ENCODE measurements at places on chromosomes 16 and 17. TPM values are rescaled to one million over a fixed set of nuclear protein-coding genes. Genes with fewer than 3 reads are reported as not detected.

- H3K4me1 ChIP-seq: no peaks in the 10 kb centered on the region
- H3K27ac ChIP-seq: no peak overlapping the region
- H3K4me3 ChIP-seq: no peak overlapping the region
- no peak for DNase-seq
- H3K36me3 ChIP-seq: no peaks in the 10 kb centered on the region
Observed at GRCh38 chr17:9900784-9901183, 4.3 kb downstream of the RCVRN start.

DNA sequence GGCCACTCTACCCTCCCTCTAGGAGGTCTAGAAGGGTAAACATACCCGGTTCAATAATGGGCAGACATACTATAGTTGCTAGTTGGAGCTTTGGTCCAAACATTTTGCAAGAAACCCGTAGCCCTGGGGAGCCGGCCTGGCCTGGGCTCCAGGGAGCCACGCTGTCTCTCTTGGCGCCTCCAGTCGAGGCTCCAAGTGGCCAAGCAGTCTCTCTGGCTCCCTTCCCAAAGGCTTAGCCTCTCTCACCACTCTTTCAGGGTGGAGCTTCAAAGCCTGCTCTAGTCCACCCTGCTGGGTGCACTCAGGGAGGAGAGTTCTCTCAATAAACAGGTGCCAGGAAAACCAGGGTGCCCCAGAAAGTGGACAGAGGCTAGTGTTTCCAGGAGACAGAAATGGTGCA lies 32.2 kb downstream of the RCVRN start:
- H3K36me3 ChIP-seq: no peaks in the 10 kb centered on the region
- no peak overlapping the region for H3K27ac ChIP-seq
- H3K27me3 ChIP-seq: peaks cover 5% of the 10 kb centered on the region
- no peak for DNase-seq
- no peak overlapping the region for H3K4me3 ChIP-seq

DNA sequence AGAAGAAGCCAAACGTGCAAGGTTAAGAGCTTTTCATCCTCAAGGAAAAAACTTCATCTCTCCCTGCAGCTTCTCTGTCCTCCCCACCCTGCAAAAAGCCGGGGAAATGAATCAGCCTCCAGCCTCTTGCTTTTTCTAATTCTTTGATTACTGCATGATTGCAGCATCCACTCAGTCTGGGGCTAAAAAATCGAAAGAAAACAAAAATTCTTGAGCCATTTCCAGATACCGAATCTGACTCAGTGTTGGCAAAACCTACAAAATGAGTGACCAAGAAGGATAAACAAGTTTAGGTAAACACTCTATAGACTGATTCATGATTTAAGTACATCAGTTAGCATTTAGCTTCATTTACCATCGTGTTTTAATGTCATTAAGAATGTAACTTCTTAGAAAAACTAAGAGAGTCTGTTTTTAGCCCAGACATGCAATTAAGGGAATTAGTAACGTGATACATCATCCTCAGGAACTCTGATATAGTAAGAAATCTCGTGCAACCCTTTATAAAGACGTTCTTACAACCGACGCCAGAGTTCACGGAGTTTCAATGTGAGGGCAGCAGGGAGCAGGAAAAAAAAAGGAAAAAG lies 287.3 kb upstream of the FOXF1 start:
- H3K36me3 ChIP-seq: no peaks in the 10 kb centered on the region
- H3K27ac ChIP-seq: no peak overlapping the region
- peaks cover 12% of the 10 kb centered on the region for H3K27me3 ChIP-seq
- DNase-seq: no peak
- H3K4me1 ChIP-seq: no peaks in the 10 kb centered on the region
- H3K4me3 ChIP-seq: no peak overlapping the region

GRCh38 chr16:29820271-29820701 lies at the start of gene MVP:
Gene MVP, plus strand, starts transcription at chr16:29820462. Its CDS starts 10,088 bp downstream, at chr16:29830550.
- H3K27me3 ChIP-seq: no peaks in the 10 kb centered on the region
- peak; percentile 80 for DNase-seq
- peak within 1 kb of the TSS; percentile 95 for H3K27ac ChIP-seq
- peak within 1 kb of the TSS; percentile 97 for H3K4me3 ChIP-seq

DNA sequence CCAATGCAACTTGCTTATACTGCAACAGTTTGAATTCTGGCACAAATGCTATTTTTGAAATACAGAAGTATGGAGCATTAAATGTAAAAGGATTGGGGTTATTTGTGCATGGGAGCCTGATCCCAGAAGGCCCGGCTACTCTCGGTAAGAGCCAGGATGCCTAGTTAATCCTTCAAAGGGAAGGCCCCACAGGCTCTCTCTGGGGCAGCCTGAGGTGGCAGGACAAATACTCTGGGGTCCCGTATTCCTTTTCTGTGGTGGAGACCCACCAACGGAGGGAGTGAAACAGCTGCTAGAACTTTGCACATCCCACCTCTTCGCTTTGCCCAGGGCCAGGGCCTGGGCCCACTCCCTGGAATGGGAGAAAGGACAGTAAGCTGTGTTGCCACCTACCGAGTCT lies 30.4 kb downstream of the ERN1 start:
- H3K4me1 ChIP-seq: peaks cover 60% of the 10 kb centered on the region
- no peaks in the 10 kb centered on the region for H3K27me3 ChIP-seq
- no peak for DNase-seq
- H3K4me3 ChIP-seq: no peak overlapping the region
- H3K27ac ChIP-seq: no peak overlapping the region

GRCh38 chr17:72501404-72502370 lies 380.9 kb downstream of the SOX9 start:
- no peak overlapping the region for H3K4me3 ChIP-seq
- H3K27ac ChIP-seq: no peak overlapping the region
- no peaks in the 10 kb centered on the region for H3K36me3 ChIP-seq
- H3K4me1 ChIP-seq: no peaks in the 10 kb centered on the region

- peaks cover 46% of the 10 kb centered on the region for H3K4me1 ChIP-seq
- peak overlapping the region; percentile 98 for H3K4me3 ChIP-seq
- no peaks in the 10 kb centered on the region for H3K27me3 ChIP-seq
- H3K27ac ChIP-seq: peak overlapping the region; percentile 97
- DNase-seq: peak; percentile 35
Observed at GRCh38 chr17:77087650-77088454, 52.9 kb upstream of the SEC14L1 start.

DNA sequence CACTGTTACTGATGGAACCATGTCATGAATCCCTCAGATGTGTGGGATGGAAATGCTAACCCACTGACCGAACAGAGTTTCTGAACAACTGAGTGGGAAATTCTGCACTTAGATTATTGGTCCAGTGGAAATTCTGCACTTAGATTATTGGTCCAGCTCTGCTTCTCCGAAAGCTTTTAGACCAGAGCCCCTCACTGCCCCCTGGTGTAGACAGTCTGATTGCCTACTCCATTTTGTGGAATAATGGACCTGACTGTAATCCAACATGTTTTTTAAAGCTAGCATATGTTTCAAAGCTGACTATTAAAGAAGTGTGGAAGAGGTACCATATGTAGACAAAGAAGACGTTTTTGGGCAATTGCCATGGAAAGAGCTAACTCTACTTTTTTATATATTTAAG lies 50.3 kb upstream of the TBX2 start:
- H3K27me3 ChIP-seq: no peaks in the 10 kb centered on the region
- H3K4me1 ChIP-seq: no peaks in the 10 kb centered on the region
- H3K27ac ChIP-seq: no peak overlapping the region
- no peak overlapping the region for H3K4me3 ChIP-seq

DNA sequence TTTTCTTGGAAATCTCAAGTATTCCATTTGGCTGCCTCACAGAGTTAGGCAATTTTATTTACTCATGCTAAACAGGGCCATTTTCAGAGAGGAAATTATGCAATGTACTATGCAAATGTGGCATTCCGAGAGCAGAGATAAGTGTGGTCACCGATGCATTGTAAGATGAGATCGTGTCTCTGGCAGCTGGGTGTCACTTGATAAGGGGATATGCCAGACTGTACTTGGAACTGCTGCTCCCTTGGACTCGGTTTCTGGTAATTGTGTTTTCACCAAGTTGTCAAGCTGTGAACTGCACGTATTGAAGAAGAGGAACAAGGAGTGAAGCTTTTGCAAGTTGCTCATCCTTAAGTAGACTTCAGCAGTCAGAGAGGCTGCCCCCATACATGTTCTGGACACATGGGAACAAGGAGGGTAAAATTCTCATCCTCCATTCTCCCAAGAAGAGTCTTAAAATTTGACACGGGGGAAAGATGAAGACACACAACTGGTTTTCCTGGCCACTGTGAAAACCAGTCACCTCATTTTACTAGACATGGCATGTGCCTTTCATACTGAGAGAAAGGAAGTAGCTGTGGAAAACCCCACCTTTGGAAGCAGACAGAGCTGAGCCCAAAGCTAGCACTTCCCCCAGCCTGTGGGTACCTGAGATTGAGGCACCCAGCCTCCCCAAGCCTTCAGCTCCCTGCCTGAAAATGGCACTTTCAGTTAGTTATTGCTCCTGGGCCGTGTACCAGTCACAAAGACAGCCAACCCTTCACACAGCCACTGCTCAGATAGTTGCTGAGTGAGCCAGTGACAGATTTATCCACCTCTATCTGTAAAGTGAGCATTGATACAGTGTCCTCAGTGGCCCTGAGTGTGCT lies 150.7 kb downstream of the SOCS1 start:
- H3K27me3 ChIP-seq: no peaks in the 10 kb centered on the region
- H3K27ac ChIP-seq: peak overlapping the region; percentile 88
- H3K36me3 ChIP-seq: no peaks in the 10 kb centered on the region
- H3K4me1 ChIP-seq: peaks cover 61% of the 10 kb centered on the region
- peak; percentile 61 for DNase-seq
- peak overlapping the region; percentile 18 for H3K4me3 ChIP-seq

- no peaks in the 10 kb centered on the region for H3K27me3 ChIP-seq
- peaks cover 29% of the 10 kb centered on the region for H3K4me1 ChIP-seq
Observed at GRCh38 chr16:53912155-53912554, 208.2 kb downstream of the FTO start.

- no peak for DNase-seq
- no peaks in the 10 kb centered on the region for H3K27me3 ChIP-seq
- peaks cover 3% of the 10 kb centered on the region for H3K36me3 ChIP-seq
- peaks cover 23% of the 10 kb centered on the region for H3K4me1 ChIP-seq
- no peak overlapping the region for H3K4me3 ChIP-seq
- H3K27ac ChIP-seq: no peak overlapping the region
Observed at GRCh38 chr17:65564793-65565192, 3.3 kb upstream of the AXIN2 start.

- no peaks in the 10 kb centered on the region for H3K4me1 ChIP-seq
- H3K36me3 ChIP-seq: no peaks in the 10 kb centered on the region
- no peak overlapping the region for H3K27ac ChIP-seq
- DNase-seq: no peak
- no peak overlapping the region for H3K4me3 ChIP-seq
Observed at GRCh38 chr17:32747856-32748255, 129.1 kb downstream of the MYO1D start.

DNA sequence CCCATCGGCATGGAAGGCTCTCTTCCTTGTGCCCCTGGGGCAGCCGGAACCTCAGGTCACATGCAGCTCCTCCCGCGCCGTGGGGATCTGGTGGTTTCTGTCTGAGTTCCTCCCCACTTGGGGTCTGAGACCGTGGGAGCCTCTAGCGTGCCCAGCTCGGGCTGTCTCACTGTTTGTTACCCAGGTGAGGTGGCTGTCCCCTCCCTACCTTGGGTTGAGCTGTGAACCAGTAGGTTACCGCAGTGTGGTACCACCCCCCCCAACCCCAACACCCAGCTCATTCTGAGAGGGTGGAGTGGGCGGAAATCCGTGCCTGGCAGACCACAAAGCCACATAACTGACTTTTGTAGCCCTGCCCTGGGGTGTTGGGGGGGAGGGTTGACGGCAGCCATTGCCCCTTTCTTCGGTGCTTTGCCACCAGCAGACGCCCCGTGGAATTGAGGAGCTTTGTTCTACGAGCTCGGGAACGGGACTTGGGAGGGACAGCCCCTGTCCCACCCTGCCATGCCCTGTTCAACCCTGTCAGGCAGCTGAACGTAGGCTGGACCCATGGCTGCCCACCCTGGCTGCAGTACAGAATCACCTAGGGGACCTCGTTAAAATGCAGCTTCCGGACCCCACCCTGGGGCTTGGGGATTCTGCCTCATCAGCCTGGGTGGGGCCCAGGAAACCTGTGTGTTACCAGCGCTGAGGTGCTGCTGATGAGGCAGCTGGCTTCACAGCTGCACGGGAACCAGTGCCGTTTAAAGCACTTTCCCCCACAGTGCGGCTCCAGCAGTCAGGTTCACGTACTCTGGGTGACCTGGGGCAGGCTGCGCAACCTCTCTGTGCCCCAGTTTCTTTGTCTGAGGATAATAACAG lies 18.5 kb downstream of the RAP1GAP2 start:
- H3K4me3 ChIP-seq: peak overlapping the region; percentile 38
- peak; percentile 92 for DNase-seq
- no peaks in the 10 kb centered on the region for H3K36me3 ChIP-seq
- H3K27me3 ChIP-seq: peaks cover 10% of the 10 kb centered on the region
- H3K4me1 ChIP-seq: peaks cover 20% of the 10 kb centered on the region
- H3K27ac ChIP-seq: no peak overlapping the region

DNA sequence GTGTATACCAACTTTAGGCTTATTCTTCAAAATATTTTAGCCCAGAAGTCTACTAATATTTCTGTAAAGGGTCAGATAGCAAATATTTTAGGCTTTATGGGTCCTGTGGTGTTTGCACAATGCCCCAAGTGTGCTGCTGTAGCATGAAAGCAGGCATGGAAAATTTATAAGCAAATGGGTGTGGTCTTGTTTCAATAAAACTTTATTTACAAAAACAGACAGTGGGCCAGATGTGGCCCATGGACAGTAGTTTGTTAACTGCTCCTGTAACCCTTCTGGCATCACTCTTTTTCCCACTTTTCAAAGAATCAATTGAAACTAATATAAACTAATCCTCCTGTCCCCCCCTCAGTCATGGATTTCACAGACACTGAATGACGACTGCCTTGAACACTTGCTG lies 410.7 kb downstream of the SHISA9 start:
- no peaks in the 10 kb centered on the region for H3K27me3 ChIP-seq
- H3K27ac ChIP-seq: no peak overlapping the region
- no peaks in the 10 kb centered on the region for H3K36me3 ChIP-seq
- H3K4me1 ChIP-seq: no peaks in the 10 kb centered on the region

- H3K4me3 ChIP-seq: no peak overlapping the region
- peaks cover 32% of the 10 kb centered on the region for H3K4me1 ChIP-seq
- peaks cover 27% of the 10 kb centered on the region for H3K27me3 ChIP-seq
- DNase-seq: no peak
- no peaks in the 10 kb centered on the region for H3K36me3 ChIP-seq
Observed at GRCh38 chr17:4743216-4743615, 3.5 kb upstream of the CXCL16 start.

- H3K27ac ChIP-seq: no peak overlapping the region
- no peak overlapping the region for H3K4me3 ChIP-seq
- H3K27me3 ChIP-seq: no peaks in the 10 kb centered on the region
- H3K36me3 ChIP-seq: peaks cover 9% of the 10 kb centered on the region
Observed at GRCh38 chr17:29475891-29476290, 85.7 kb downstream of the TAOK1 start.

ABCC11 gene
- 0.07 TPM for total RNA-seq

ABAT gene
- total RNA-seq: 5.4 TPM

CTF1 gene
- 0.18 TPM for total RNA-seq

IRX5 gene
- total RNA-seq: not detected

KRT39 gene
- not detected for total RNA-seq

ERN2 gene
- total RNA-seq: not detected

TTYH2 gene
- total RNA-seq: 2.7 TPM

ENDOV gene
- 12.3 TPM for total RNA-seq

DUSP14 gene
- 11.9 TPM for total RNA-seq

G6PC1 gene
- total RNA-seq: not detected
